Muscle of leg (tissue), 16 donors: ENCODE measurements at places on chromosomes 5 and 9.
A peak's percentile ranks its signal among the peaks of the same experiment; 100 is the strongest.

GRCh38 chr9:114050646-114051045 lies 27.5 kb downstream of the AMBP start:
- no peak for DNase-seq

GRCh38 chr5:171392585-171393159 lies 5.0 kb downstream of the NPM1 start:
- DNase-seq, result no peak

GRCh38 chr9:123399803-123400378 lies 43.9 kb downstream of the CRB2 start:
- DNase-seq, result no peak

DNA sequence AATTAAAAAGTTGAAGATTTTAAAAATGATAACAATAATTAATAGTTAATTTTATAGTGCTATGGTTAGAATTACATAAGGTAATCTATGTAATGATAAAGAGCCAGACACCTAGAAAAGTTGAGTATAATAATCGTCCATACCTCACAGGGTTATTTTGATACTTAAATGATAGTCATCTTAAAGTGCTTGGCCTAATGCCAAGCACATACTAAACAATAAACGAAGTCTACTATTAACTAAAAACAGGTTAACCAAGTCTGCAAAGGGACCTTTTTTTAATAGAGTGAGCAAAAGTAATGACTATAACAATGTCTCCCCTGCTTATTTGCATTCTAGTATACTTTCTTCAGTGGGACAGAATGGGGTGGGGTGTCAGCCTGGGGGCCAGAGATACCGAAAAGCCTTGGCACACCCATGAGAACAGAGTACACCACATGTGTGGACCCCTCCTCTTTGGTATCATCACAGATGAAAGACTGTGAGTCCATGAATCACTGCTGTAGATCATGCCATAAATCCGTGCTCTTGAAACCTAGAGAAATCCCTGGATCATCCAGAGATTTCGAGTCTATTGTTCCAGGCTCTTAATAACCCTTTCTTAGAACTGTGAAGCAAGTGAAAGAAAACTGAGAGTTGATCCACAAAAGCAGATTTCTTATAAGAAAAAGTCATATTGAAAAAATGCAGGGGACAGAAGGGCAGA lies 249.5 kb downstream of the PRELID2 start:
- DNase-seq, result no peak

GRCh38 chr9:21320465-21320864 lies 14.7 kb downstream of the KLHL9 start:
- DNase-seq, result no peak

- no peak for DNase-seq
Measured at GRCh38 chr5:102762095-102762534, 7.0 kb downstream of the PAM start.

DNA sequence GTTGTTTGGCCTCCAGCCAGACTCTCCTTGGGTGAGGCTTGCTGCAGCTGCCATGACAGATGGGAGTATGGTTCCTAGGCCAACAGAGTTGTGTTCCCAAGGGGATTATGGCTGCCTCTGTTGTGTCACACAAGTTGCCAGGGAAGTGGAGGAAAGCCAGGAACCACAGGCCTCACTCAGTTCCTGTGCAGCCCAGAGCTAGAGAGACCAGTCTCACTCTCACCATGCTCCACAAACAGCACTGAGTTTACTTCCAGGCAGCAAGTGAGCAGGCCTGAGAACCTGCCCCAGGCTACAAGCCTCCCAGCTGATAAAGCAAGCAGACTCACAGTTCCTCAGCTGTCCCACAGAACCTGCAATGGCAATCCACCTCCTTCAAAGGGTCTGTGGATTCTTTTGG lies 273.6 kb upstream of the TAS2R1 start:
- peak; percentile 69 for DNase-seq

DNA sequence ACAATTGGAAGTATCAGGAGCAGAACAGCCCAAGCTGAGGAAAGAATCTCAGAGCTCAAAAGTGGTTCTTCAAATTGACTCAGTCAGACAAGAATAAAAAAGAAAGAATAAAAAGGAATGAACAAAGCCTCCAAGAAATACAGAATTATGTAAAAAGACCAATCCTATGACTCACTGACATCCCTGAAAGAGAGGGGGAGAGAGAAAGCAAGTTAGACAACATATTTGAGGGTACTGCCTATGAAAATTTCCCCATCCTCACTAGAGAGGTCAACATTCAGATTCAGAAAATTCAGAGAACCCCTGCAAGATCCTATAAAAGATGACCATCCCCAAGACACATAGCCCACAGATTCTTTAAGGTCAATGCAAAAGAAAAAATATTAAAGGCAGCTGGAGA lies 173.2 kb downstream of the ALDH1A1 start:
- no peak for DNase-seq

DNA sequence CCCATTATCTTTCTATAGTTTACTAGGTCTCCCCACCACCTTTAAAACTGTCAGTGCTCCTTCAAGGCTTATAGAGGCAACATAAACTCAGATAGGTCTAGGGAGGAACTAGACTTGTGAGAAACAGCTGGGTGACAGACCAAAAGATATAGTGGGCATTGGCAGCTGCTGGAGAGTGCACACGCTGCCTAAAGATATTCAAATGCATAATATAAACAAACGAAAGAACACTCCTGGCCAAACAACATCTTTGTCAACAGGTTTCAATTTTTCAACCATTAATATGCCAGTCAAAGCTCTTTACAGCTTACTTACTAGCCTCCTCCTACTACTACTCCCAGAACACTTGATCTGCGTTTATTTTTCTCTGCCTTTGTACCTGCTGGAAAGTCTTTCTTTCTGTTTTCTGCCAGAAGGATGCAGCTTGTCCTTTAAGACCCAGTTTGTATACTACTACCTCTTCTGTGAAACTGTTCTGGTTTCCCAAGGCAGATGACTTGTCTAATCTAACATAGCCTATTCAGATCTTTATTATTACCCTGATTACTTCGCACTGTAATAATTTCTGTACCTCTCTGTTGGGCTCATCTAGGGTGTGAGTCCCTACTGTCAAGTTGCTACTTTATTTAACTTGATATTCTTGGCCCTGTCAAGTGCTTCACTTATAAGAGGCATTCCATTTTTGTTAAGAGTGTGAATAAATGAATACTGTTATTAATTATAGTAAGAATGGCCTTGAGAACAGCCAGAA lies 14.3 kb downstream of the KDM3B start:
- DNase-seq, result no peak

- DNase-seq, result no peak
Measured at GRCh38 chr9:68508547-68508946, 32.1 kb downstream of the TMEM252 start.

DNA sequence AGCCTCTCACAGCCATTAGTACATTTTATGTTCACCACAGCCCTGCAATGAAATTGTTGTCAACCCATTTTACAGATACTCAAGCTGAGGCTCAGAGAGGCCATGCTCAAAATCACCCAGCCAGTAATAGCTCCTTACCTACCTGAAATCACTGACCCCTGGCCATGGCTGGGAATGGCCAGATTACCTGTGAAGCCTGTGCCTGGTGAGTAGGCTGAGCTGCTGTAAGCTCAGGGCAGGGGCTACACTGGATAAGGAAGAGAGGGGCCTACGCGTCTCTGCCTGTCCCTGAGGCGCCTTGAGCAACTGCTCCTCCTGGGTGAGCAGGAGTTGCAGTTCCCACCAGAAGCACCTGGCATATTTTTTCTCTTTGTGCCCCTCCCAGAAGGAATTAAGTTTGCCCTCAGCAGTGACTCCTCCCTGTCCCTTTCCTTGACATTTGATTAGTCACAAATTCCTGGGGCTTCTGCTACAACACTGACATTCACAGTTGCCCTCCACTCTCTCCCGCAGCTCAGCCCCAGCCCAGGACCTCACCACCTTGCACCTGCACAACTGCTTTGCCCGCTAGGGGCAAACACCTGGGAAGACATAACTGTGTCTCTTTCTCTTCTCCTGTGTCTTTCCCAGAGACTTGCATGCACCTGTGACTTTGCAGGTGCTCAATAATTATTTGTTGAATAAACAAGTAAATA lies 5.7 kb downstream of the CLTB start:
- no peak for DNase-seq

- DNase-seq, result peak; percentile 76
Measured at GRCh38 chr5:54895816-54896341, 89.5 kb downstream of the ESM1 start.

GRCh38 chr5:176486189-176486757 lies 38.1 kb downstream of the FAF2 start:
- no peak for DNase-seq

DNA sequence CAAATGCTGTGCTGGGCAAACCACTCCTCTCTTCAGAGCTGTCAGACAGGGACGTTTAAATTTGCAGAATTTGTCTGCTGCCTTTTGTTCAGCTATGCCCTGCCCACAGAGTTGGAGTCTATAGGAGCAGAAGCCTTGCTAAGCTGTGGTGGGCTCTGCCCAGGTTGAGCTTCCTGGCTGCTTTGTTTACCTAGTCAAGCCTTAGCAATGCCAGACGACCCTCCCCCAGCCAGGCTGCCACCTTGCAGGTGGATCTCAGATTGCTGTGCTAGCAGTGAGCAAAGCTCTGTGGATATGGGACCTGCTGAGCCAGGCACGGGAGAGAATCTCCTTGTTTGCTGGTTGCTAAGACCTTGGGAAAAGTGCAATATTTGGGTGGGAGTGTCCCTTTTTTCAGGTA lies 314.9 kb downstream of the NNT start:
- DNase-seq, result no peak

DNA sequence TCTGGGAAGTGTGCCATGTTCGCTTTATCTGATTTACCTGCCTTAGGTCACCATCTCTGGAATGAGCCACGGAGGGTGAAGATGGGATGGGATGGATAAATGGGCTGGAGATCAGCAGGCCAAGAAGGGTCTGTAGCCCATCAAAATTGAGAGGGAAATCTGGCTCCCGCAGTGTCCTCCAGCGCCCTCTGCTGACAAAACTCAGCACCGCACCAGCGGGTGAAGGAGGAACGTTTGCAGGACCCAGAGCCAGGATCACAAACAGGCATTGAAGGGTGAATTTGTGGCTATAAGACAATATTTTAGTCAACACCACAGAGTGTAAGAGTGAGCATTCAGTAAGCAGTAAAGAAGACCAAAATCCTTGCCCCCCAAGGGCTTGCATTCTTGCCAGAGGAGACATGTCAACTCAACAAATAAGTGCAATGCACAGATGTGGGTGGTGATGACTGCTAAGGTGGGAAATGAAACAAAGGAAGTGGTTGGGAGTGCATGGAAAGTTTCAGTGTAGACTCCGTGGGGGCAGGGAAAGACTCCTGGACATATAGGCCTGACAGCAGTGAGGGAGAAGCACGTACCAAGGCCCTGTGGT lies 124.4 kb downstream of the TENT4A start:
- no peak for DNase-seq

DNA sequence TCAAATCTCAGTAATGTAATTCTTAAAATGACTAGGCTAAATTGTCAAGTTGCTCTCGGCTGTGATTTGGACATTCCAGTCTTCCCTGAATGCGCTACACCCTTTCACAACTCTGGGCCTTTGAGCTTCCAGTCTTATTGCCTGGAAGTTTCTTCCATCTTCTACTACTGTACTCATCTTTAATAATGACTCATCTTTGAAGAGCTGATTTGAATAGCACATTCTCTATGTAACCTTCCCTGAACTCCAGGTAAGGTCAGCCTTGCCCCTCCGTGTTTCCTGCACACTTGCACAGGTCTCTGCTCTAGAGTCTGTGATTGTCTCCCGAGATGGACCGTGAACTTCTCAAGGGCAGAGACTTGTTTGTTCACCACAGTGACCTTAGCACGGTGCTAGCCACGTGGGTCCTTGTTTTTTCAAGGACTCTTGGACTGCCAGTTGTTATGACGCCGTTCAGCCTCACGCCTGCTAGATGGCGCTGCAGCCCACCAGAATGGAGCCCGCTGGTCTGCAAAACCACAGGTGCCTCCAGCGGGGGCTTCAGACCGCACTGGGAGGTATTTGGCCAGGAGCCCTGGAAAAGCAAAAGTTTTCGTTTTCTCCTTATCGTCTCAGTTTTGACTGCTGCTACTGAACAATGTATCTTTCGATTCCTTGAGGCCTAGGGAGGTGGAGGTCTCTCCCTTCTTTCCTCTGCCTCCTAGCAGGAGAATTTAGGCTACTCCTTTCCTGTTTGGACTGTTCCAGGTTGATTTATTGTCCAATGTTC lies 44.4 kb downstream of the SEC61B start:
- peak; percentile 72 for DNase-seq

- peak; percentile 53 for DNase-seq
Measured at GRCh38 chr9:2634153-2634552, 12.6 kb downstream of the VLDLR start.

- no peak for DNase-seq
Measured at GRCh38 chr5:99020698-99021048, 91.9 kb upstream of the CHD1 start.

GRCh38 chr5:148995791-148996190 lies 67.1 kb downstream of the SH3TC2 start:
- DNase-seq, result peak; percentile 13

- no peak for DNase-seq
Measured at GRCh38 chr9:92617951-92618510, 51.9 kb downstream of the IPPK start.

DNA sequence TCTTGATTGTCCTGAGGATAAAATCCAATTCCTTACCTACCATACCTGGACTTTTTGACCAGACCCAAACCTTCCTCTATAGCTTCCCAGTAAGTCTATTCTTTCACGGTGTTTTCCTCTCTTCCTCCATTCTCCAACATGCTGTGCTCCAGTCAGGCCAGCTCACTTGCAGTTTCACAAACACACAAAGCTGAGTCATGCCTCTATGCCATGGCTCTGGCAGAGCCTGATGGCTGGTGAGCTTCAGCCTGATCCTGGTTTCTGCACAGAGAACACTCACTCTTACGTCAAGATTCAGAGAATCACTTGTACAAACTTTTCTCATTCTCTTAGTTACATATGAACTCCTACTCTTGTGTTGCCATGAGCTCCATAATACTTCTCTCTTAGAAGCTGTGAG lies 27.7 kb upstream of the PAX5 start:
- no peak for DNase-seq

GRCh38 chr5:142644127-142644526 lies 41.8 kb downstream of the FGF1 start:
- DNase-seq, result no peak

DNA sequence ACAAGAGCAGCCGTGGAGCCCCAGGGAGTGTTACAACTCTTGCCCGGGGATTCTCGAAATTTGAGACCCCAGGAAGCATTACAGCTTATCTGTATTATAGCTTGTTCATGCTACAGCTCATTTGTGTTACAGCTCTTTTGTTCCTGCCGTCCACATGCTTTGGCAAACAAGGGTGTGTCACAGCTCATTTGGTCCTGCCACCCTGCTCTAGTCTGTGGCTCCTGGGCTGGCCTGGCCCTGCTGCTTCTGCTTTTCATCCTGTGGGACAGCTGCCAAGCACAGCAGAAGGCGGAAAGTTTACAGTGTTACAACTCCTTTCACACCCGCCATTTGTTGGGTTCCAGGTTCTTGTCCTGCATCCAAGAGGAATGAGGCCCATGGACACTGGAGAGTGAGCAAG lies 685.0 kb downstream of the SLCO4C1 start:
- DNase-seq, result no peak

DNA sequence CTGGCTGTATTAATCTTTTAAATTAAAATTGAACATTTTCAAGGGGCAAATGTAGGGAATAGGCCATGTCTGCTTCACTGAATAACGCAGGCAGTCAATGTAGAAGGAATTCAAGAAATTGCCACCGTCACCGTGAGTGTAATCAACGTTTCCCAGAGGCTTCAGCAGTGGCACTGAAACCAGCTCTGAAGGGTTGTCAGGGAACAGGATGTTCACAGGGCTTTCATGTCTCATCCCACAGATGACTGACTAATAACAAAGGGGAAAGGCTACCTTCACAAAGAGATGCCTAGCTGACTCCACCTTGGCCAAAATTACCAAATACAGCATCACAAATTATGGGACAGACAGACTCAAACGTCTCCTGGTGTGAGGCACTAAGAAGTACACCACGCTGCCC lies 70.4 kb upstream of the SIMC1 start:
- DNase-seq, result no peak

GRCh38 chr5:39835371-39835770 lies 410.6 kb upstream of the DAB2 start:
- DNase-seq, result no peak
